ENCODE measurements at places on chromosomes 12 and 14.

DNA sequence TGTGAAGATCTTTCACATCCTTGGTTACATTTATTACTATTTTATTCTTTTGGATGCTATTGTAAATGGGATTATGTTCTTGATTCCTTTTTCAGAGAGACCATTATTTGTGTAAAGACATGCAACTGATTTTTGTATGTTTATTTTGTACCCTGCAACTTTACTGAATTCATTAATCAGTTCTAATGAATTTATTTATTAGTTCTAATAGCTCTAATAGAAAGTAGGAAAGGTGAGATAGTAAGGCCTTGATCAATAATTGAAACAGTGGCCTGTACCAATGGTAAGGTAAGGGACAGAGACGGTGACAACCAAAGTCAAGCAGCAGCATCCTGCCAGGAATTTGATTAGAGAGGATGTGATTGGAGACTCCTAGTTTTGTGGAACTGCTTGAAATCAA, 224.1 kb downstream of the PHLDA1 start:
- no peak for DNase-seq

GRCh38 chr14:24240110-24240918, 2.1 kb downstream of the TINF2 start:
- no peak for DNase-seq

- DNase-seq, result no peak
These were observed 132.4 kb upstream of the PZP start for GRCh38 chr12:9340422-9341259.

DNA sequence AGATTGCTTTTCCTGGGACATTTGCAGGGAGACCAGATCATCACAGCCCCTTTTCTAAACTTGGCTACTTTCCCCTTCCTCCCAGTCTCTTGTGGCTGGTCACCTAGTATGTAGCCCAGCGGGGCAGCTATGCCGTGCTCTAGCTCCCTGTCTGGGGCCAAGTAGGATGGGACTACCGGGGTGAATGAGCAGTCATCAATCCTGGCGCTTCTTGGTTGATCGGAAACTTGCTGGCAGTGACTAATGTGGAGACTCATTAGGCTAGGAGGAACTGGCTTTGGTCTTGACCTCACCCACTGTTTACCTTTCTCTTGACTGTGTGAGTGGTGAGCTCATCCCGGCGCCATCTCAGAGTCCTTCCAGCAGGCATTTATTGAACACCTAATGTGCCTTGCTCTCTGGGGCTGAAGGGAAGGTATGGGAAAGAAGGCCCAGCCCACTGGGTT, 15.9 kb downstream of the PLEKHG3 start:
- DNase-seq, result no peak

GRCh38 chr14:69685716-69686115, 74.3 kb downstream of the SUSD6 start:
- no peak for DNase-seq

GRCh38 chr14:35419429-35419841, 14.9 kb upstream of the NFKBIA start:
- no peak for DNase-seq

GRCh38 chr12:28104903-28105864, 85.1 kb upstream of the CCDC91 start:
- DNase-seq, result no peak

- DNase-seq, result no peak
These were observed 508 bp upstream of the KCNH5 start for GRCh38 chr14:63045612-63046320.

GRCh38 chr12:5889381-5890047, 55.5 kb downstream of the ANO2 start:
- DNase-seq, result no peak

DNA sequence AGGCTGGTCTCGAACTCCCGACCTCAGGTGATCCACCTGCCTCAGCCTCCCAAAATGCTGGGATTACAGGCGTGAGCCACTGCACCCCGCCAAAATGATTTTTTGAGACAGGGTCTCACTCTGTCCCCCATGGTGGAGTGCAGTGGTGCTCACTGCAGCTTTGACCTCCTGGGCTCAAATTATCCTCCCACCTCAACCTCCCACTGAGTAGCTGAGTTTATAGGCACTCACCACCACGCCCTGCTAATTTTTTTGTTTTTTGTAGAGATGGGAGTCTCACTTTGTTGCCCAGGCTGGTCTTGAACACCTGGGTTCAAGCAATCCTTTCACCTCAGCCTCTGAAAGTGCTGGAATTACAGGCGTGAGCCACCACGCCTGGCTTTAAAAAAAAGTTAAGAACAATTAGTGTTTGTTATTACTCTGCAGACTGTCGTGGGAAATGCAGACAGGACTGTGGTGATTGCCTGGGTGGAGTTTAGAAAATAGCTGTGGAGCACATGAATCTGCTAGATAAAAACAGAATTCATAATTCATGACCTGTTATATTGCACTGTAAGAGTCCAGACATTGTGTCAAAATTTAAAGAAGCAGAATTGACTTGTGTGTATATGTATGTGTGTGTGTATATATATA, 9.2 kb upstream of the COX6A1 start:
- no peak for DNase-seq

DNA sequence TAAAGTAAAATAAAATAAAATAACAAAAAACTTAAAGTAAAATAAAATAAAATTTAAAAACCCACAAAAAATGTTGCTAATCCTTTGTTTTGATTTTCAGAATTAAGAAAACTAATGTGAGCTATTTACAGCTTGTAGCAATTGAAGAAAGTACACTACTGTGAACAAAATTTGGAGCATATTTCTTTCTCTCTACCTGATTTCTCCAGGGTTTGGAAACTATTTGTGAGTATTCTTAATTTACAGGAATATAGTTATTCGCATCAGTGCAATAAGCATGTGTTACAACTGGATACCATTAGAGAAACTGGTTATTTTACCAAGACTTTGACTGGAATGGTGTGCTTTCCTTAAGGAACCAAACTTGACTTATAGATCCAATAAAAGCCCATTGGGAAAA, 86.1 kb upstream of the CNOT2 start:
- DNase-seq, result no peak

DNA sequence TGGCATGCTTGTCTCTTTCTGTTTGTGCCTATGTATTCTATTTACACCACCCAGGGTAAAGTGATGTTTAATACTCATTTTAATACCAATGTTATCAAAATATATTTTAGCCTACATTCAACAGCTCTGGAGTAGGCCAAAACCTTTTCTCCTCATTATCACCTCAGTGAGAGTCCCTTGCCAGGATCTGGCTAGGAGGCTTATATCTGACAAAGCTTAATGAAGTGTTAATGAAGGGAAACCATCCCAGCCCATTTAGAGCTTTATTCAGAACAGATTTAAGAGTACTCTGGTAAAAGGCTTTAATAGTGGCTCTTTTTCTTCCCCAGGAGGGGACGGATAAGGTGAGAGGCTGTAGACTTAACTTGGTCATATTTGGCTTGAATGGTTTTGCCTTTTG, 137.6 kb downstream of the GRIN2B start:
- DNase-seq, result no peak

DNA sequence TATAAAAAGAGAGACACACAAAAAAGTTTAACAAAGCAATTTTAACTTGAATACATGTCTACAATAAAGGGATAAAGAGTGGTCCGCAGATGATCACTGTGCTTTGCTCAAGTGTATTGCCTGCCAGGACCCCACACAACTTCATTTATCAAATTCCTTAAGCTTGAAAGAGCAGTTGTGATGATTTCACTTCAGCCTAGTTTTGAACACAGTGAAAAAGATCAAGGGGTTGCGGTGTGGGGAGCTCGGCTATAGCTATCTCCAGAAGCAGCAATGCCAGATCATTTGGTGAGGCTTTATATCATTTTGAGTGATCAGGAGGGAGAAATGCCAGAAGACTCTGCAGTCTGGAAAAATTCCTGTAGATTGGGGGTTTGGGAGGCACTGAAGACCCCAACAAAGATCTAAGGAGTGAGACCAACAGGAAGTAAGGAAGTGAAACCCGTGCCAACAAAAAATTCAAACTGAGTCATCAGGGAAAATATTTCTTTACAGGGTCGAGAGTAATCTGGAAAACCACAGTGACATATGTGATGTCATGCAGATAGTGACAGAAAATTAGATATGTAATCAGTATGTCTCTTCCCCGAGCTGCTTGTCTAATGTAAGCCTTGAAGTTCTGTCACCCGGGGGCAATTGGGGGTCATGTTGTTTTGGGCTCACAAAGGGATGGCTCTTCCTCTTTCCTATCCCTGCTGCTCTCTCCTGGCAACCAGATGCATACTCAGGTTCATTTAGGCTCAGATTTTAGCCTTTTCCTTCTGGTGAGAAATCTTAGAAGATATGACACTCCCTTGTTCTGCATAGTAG, 221.8 kb downstream of the MSRB3 start:
- DNase-seq, result no peak

- DNase-seq, result no peak
These were observed 201.2 kb downstream of the ANO4 start for GRCh38 chr12:100995771-100996170.

- DNase-seq, result no peak
These were observed 65.7 kb downstream of the PRKCH start for GRCh38 chr14:61387076-61387475.

- peak; percentile 20 for DNase-seq
These were observed 1489.4 kb downstream of the AACS start for GRCh38 chr12:126554625-126555024.

GRCh38 chr14:90842726-90843125, 26.5 kb upstream of the TTC7B start:
- DNase-seq, result no peak

DNA sequence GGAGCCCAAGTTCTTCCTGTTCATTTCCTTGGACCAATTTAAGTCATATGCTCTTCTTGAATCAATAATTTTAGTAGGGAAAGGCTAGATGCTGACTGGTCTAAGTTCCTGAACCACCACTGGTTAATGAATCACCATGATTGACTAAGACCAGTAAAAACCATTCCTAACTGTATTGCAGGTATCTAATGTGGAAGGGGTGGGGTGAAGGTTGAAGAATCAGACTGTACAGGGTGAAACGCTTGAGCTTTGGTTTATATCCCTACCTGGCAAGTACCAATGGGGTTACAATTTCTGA, 100.1 kb downstream of the DYRK2 start:
- no peak for DNase-seq

- DNase-seq, result no peak
These were observed 162.1 kb upstream of the AVPR1A start for GRCh38 chr12:63313139-63313538.

DNA sequence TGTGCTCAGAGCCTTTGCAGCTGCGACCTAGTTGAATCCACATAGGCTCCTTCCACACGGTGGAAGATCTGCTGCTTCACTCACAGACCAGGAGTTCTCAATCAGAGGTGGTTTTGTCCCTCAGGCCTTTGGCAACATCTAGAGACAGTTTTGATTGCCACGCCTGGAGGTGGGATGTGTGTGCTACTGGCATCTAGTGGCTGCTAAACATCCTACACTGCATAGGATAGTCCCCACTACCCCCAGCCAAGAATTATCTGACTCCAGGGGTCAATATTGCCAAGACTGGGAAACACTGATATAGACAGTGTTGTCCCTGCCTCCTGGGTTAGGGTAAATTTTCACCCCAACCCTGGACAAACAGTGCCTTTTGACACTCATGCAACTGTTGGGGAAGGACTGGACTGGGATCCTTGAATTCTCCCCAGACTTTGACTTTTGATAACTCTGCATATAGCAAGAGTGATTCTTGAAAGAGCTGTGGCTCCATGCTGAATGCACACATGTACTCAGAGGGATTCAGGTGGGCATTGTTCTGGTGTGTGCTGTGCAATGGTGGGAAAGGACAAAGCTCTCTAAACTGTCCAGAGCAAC, 39.8 kb downstream of the BAZ2A start:
- no peak for DNase-seq

DNA sequence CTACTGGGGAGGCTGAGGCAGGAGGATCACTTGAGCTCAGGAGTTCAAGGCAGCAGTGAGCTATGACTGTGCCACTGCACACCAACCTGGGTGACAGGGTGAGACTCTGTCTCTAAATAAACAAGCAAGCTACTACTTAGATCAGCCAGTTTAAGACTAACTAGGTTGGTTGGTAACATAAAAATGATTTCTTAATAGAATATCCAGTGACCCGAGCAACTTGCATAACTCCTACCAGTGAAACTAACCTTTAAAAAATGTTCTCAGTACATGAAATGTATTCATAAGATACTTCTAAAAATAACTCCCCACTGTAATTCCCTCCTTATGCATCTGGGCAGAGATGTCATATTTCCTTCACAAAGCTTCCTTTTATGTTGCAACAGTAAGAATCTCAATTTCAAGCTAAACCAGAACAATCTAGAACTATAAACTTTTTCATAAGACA, 15.9 kb downstream of the TAOK3 start:
- no peak for DNase-seq

- no peak for DNase-seq
These were observed 461.0 kb downstream of the GXYLT1 start for GRCh38 chr12:41683513-41684240.

DNA sequence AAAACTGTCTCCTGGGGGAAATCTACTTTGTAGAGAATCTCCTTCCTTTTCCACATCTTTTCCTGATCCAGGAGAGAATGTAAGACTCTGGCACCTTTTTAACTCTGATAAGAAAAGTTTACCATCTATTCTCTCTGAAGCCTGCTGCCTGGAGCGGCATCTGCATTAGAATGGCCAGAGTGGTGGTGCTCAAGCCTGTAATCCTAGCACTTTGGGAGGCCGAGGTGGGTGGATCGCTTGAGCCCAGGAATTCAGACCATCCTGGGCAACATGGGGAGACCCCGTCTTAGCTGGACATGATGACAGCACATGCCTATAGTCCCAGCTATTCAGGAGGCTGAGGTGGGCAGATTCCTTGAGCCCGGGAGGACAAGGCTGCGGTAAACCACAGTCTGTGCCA, 1.4 kb upstream of the CHFR start:
- peak; percentile 35 for DNase-seq

DNA sequence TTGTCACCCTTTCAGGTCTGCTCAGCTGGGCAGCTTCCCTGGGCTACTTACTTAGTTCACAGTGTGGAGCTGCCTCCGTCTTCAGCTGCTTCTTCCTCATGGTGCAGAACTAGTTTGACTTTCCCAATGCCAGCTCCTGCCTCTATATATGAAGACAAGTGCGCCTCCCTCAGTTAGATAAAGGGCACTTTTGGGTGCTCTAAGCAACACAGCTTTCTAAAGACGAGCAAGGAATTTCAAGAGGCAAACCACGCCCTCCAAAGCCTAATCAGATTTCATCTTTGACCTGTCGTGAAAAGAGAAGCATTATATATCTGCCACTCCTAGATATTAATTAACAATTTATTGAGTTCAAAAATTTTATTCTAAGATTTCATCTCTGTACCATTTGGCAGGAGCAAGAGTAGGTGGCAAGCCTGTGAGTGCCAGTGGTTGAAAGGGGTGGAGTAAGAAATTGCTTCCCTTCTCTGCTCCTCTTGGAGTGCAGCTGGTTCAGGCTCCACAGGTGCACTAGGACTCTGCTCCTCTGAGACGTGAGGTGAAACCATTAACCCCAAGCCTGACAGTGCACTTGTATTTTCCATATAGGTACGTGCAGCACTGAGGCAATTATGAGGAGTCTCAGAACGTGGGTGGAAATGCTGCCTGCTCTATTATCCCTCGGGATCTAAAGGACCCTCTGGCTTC, 2.1 kb upstream of the SLC11A2 start:
- DNase-seq, result peak; percentile 52

- no peak for DNase-seq
These were observed 44.4 kb downstream of the DDX51 start for GRCh38 chr12:132099739-132100138.

All from iPS DF 19.7 (cell line).